ENCODE measurements at places on chromosomes 7 and 10. TPM values are rescaled to one million over a fixed set of nuclear protein-coding genes. Genes with fewer than 3 reads are reported as not detected.

GRCh38 chr10:28470873-28471651 lies 61.9 kb upstream of the WAC start:
- no peak overlapping the region for H3K27ac ChIP-seq
- no peak for DNase-seq
- peaks cover 6% of the 10 kb centered on the region for H3K27me3 ChIP-seq
- no peak overlapping the region for H3K4me3 ChIP-seq
- peaks cover 1% of the 10 kb centered on the region for H3K4me1 ChIP-seq

GRCh38 chr7:50591480-50592438 lies 26.6 kb upstream of the DDC start:
- peaks cover 44% of the 10 kb centered on the region for H3K36me3 ChIP-seq
- no peaks in the 10 kb centered on the region for H3K4me1 ChIP-seq
- no peak for DNase-seq

DNA sequence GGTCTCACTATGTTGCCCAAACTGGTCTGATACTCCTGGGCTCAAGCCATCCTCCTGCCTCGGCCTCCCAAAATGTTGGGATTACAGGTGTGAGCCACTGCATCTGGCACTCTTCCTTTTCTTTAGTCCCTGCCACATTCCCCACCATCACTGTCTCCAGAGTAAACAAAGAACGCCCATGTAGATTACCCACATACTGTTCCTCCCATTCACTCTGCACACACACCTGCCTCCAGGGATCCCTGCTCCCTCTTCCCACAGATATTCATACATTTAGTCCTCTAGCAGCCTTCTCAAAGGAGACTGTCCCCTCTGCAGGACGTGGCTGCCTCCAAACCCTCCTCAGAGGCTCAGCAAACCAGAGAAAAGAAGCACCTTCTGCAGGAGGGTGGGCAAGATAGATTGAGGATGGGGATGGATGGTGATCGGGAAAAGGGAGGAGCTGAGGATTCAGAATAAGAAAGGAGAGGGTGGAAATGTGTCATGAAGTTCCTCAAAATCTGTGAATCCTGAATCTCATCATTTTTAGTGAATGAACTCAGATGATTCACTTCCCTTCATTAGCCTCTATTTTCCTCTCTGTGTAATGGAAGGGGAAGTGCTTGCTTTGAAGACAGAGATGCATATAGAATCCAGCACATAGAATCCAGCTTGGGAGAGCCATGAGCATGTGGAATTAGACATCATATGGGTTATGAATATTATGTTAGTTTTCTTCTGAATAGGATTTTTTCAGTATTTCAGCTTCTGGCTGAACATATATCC lies 5.5 kb upstream of the PLAU start:
- peaks cover 62% of the 10 kb centered on the region for H3K4me1 ChIP-seq
- no peaks in the 10 kb centered on the region for H3K36me3 ChIP-seq
- no peak overlapping the region for H3K4me3 ChIP-seq

DNA sequence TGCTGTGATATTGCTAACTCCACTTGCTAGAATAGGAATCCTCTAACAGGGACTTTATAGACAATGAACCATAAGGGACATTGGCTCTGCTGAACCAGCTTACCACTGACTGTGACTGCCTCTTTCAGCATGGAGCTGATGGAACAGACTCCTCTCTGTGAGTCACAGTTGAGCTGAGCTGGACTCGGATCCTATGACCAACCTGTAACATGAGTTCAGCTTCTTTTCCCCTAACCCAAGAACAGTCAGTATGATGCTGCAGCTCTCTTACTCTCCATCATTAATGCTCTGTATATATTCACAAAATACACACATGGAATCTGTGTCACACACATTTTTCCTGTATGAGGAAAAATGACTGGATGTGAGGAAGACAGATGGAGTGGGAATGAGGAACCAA lies 177.9 kb upstream of the BET1 start:
- H3K4me3 ChIP-seq, result no peak overlapping the region
- H3K4me1 ChIP-seq, result peaks cover 51% of the 10 kb centered on the region
- H3K36me3 ChIP-seq, result peaks cover 11% of the 10 kb centered on the region
- DNase-seq, result no peak
- H3K27ac ChIP-seq, result peak overlapping the region; percentile 96

DNA sequence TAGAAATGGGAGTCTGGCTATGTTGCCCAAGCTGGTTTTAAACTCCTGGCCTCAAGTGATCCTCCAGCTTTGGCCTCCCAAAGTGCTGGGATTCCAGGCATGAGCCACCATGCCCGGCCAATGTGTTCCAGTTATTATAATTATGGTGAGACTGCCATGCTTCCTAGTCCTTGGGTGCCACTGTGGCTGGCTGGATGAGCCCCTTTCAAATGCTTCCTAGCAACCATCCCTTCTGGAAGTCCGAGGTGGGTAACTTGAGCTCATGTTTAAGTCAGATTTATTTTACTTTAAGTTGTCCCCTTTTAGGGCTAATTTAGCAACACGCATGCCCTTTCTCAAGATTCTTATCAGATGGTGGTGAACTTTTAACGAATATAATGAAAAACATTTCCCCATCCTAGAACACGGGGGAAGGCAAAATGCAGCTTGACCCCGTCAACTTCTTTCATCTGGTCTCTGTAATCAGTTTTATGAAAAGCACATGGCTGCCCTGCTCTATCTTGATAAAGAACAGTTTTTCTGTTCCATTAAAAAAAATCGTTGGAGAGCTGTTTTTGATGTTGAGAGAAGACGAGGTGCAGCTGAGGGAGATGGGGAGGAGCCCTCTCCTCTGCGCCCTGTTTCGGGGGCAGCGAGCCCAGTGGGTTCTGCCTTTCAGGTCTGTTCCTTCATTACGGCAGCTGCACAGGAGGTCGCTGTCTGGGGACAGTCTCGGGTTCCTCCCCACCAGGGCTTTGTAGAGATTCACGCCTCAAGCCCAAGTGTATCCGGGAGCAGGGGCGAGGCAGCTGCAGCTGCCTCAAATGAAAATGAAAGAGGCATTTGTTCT lies 61.0 kb upstream of the MKI67 start:
- no peak overlapping the region for H3K27ac ChIP-seq
- no peaks in the 10 kb centered on the region for H3K36me3 ChIP-seq
- H3K4me3 ChIP-seq, result no peak overlapping the region
- DNase-seq, result peak; percentile 59

- peak overlapping the region; percentile 81 for H3K27ac ChIP-seq
- H3K36me3 ChIP-seq, result no peaks in the 10 kb centered on the region
- H3K4me1 ChIP-seq, result peaks cover 22% of the 10 kb centered on the region
- H3K4me3 ChIP-seq, result no peak overlapping the region
- DNase-seq, result no peak
Observed at GRCh38 chr10:76352300-76352699, 920.9 kb downstream of the LRMDA start.

GRCh38 chr10:114893251-114893650 lies 44.7 kb upstream of the TRUB1 start:
- H3K27ac ChIP-seq, result no peak overlapping the region
- no peaks in the 10 kb centered on the region for H3K27me3 ChIP-seq
- peaks cover 2% of the 10 kb centered on the region for H3K4me1 ChIP-seq
- DNase-seq, result no peak
- H3K36me3 ChIP-seq, result no peaks in the 10 kb centered on the region

DNA sequence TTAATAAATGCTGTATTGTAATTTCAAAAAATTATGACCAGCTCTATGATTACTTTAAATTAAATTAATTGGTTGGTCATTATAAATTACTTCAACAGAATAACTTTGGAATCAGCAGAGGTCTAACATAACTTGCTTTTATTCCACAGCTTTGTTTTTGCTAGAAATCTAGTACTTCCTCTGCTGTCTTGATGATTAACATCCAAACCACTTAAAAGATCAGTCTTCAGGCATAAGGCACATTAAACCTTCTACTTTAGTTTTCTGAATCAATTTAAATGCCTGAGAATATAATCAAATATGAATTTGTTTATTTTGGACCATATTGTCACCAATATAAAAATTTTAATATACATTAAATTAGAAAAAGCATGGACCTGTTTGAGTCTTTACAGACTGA lies 465.3 kb downstream of the ARL4A start:
- no peak overlapping the region for H3K4me3 ChIP-seq
- H3K27ac ChIP-seq, result no peak overlapping the region
- DNase-seq, result no peak

GRCh38 chr10:132796846-132797245 lies 10.9 kb upstream of the NKX6-2 start:
- H3K27me3 ChIP-seq, result no peaks in the 10 kb centered on the region
- no peak for DNase-seq

GRCh38 chr7:101972627-101973026 lies 155.2 kb downstream of the CUX1 start:
- peaks cover 2% of the 10 kb centered on the region for H3K36me3 ChIP-seq
- DNase-seq, result no peak
- H3K27ac ChIP-seq, result no peak overlapping the region
- no peaks in the 10 kb centered on the region for H3K27me3 ChIP-seq
- H3K4me1 ChIP-seq, result no peaks in the 10 kb centered on the region

DNA sequence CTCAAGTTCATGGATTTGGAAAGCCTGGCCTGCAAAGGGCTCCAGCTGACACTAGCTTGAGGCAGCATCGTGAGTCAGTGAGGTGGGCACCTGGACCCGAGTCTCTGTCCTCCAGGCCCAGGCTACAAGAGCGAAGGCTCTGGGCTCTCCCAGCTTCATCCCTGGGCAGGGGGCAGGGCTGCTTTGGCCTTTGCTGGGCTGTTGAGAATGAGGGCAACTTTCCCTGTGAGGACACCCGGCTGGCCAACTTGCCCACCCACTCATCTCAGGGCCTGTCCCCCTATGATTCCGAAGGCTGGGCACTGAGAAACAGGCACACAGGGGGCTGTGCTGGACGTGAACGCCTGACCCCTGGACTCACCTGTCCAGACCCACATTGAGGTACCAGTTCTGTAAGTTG lies 24.4 kb downstream of the LDB3 start:
- no peak overlapping the region for H3K4me3 ChIP-seq
- DNase-seq, result no peak
- no peak overlapping the region for H3K27ac ChIP-seq
- no peaks in the 10 kb centered on the region for H3K36me3 ChIP-seq

DNA sequence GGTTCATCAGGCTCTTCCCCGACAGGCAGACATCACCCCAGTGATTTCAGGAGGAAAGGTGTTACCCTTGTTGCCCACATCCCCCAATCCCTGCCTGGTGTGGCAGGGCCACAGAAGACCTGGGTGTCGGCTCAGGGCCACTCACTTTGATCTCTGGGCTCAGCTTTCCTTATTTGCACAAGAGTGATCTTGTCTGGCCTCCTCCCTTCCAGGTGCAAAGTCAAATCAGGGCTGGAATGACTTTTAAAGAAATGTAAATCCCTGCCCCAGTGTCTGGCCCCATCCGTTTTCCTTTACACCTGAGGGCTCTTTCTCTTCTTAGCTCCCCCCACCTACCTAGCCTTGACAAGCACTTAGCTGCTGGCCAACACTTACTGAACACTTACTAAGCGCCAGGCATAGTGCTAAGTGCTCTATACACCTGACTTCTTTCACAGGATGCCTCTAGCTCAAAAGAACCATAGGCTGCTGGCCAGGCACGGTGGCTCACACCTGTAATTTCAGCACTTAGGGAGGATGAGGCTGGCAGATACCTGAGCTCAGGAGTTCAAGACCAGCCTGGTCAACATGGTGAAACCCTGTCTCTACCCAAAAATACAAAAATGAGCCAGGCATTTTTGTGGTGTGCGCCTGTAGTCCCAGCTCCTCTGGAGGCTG lies 979 bp upstream of the NODAL start:
- H3K36me3 ChIP-seq, result peaks cover 3% of the 10 kb centered on the region
- peaks cover 9% of the 10 kb centered on the region for H3K4me1 ChIP-seq
- peaks cover 40% of the 10 kb centered on the region for H3K27me3 ChIP-seq
- H3K4me3 ChIP-seq, result no peak overlapping the region

GRCh38 chr10:123377883-123378282 lies 223.7 kb downstream of the BUB3 start:
- H3K4me1 ChIP-seq, result no peaks in the 10 kb centered on the region
- no peaks in the 10 kb centered on the region for H3K27me3 ChIP-seq
- no peak overlapping the region for H3K27ac ChIP-seq
- DNase-seq, result no peak
- no peaks in the 10 kb centered on the region for H3K36me3 ChIP-seq

DNA sequence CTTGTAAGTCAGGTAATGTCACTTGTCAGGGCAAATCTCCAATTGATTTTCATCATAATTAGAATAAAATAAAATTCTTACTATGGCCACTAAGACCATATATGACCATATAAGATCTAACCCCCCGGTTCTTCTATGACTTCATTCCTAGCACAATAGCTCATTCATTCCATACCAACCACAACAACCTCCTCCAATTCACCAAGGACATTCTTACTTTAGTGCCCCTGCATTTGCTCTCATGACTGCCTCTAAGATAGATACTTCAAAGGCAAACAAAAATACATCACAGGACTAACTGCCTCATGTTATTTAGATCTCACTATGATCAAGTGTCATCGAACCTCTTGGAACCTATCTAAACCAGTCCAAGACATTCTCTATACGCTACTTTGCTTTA lies 90.8 kb downstream of the SNX13 start:
- no peak for DNase-seq
- no peaks in the 10 kb centered on the region for H3K27me3 ChIP-seq
- H3K27ac ChIP-seq, result no peak overlapping the region
- H3K4me1 ChIP-seq, result peaks cover 7% of the 10 kb centered on the region
- no peak overlapping the region for H3K4me3 ChIP-seq
- peaks cover 55% of the 10 kb centered on the region for H3K36me3 ChIP-seq

DNA sequence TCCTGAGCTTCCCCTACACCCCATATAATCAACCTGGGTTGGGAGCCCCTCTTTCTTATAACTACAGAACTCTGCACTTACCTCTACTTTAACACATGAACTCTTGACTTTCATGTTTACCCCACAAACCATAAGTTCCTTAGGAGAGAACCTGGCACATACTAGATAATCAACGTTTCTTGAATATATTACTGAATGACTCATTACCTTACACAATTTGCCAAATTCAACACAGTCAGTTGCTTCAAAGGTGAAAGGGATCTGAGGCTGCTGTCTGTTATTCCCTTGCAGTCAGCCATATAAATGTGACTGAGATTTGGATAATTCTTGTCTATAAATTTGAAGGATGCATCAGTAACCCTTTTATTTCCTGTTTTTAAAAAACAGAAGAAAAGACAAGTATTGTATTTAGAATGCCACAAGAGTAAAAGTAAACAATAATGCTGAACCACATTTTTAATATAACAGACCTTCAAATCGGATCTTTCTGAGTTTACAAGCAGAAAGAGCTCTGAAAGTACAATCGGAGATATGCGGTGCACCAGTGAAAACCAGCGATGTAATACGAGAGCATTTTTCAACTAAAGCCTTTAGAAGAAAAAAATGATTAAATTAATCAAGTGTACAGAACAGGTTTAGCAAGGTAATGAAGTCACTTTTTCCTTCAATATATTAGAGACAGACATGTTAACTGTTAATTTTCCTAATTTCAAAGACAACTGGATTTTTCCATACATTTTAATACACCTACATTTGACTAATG lies 29.5 kb upstream of the LRRC17 start:
- peaks cover 12% of the 10 kb centered on the region for H3K4me1 ChIP-seq
- no peak overlapping the region for H3K4me3 ChIP-seq
- peaks cover 2% of the 10 kb centered on the region for H3K36me3 ChIP-seq
- H3K27me3 ChIP-seq, result no peaks in the 10 kb centered on the region

The TEX36 gene
- total RNA-seq, result not detected

The WDR86 gene
- not detected for total RNA-seq

The SLC26A3 gene
- not detected for total RNA-seq

The EGFR gene
- 56.2 TPM for total RNA-seq

The UPK3B gene
- total RNA-seq, result 1.5 TPM

The JCAD gene
- 7.7 TPM for total RNA-seq

The IDI2 gene
- total RNA-seq, result not detected

The TMEM130 gene
- total RNA-seq, result 1.5 TPM

The HERPUD2 gene
- total RNA-seq, result 31.8 TPM

The LIPF gene
- not detected for total RNA-seq

The PKD2L1 gene
- not detected for total RNA-seq

All from osteocyte (in vitro differentiated cells).